ENCODE measurements at places on chromosomes 16 and 17.

DNA sequence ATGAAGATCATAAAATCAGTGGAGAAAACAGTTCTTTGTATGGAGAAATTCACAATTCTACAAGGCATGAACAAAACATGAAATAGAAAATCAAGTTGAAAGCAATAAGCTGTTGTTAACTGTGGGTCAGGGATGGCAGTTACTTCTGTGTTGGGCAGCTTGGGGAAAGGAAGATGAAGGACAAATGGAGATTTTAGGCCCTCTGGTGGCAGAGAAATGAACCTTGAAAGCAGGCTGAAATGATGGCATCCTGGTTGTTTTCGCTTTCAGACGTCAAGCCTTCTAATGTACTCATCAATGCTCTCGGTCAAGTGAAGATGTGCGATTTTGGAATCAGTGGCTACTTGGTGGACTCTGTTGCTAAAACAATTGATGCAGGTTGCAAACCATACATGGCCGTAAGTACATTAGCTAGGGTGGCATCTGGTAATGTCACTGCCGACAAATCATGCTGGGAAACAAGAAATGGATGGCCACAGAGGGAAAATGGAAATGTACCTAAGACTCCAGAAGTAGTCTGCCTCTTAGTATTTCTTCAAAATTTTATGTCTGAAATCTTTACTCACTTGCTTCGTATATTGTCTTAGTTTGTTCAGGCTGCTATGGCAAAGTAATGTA is 108.9 kb downstream of the MAP2K6 start:
- peak; percentile 25 for DNase-seq

DNA sequence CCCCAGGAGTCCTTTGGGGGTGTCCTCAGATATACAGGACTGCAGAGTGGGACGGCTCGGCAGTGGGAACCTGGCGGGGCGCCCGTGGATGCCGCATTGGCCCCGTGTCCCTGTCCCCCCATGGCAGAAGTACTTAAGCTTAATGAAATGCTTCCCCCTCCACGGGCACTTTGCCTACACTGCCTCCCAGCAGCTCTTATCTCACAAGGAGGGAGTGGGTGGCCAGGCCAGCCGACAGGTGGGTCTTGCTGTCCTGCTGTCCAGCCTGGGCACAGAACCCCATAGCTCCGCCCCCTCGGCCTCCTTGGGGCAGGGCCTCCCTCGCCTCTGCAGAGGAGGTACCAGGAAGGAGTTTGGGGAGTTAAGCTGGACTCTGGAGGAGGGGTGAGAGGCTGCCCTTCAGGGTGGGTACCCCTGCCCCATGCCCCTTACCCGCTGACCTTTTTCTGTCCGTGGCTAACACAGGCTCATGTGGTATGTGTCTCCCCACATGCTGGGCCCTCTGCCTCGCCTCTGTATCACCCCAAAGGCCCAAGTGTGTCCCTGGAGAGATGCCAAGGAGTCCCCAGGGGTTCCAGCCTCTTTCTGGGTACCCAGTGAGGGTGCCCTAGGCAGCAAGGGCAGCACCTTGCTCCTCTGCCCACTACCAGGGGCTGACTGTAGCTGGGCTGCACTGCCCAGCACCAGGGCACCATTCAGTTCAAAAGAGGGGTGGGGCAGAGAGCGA is 8.7 kb downstream of the THRA start:
- no peak for DNase-seq

- DNase-seq, result no peak
These were observed 28.9 kb downstream of the COX10 start for GRCh38 chr17:14098246-14098645.

DNA sequence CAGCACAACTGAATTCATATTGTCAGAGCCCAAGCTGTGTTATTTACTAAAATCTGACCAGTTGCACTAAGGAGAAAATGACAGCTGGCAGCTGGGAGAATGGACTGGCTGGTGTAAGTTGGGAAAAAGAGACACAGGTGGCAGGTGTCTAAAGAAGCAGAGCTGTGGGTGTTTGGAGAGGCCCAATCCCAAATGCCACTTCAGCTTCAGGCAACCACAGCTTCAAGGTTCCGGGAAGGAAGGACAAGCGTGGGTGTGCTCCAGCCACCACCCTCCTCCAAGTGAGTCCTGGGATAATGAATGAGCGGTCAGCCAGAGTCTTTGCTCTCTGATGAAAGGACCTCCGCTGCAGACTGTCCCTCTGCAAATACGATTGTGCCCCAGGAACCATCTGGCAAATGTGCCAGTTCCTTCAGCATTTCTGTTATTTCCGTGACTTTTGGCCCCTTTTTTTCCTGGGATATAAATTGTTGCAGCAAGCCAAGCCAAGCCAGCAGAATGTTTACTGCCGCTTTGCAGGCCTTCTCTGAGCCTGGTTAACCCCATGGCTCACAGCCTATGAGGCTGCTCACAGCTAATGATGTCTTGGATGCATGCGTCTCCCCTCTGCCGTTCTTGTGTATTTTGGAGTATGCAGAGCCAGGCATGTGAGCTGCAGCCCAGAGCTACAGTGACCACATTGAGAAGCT is 9.5 kb upstream of the RHBDL3 start:
- DNase-seq, result no peak

- DNase-seq, result no peak
These were observed 3.2 kb downstream of the HS3ST3A1 start for GRCh38 chr17:13598353-13599167.

DNA sequence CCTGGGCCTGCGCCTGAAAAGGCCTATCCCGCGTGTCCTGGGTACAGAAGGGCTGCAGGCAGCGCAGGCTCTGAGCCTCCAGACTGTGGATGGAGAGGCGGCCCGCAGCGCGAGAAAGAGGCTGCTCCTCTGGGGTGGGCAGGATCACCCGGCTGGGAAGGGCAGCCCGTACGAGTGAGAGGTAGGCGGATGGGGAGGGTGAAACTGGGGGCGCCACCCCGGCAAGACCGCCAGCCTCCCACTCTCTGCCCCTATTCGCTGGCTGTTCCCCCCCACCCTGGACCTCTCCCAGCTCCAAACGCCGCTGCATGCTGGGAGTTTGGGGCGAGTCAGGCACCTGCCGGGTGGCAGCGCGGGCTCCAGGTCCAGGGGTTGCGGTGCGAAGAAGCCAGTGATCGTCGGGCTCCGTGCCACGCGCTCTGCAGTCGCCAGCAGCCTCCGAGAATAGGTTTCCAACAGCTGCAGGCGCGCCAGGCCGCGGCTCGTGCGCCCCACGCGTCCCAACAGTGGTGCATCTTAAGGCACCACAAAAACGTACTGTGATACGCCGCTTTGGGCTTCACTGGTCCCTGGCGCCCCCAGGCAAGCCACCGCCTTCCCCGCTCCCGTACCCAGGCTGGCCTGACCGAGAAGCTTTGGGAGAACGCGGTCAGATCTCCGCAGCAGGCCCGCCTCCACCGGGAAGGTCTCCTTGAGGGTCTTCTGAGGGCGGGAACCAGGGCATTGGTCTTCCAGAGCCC is 1.1 kb downstream of the NOXO1 start:
- no peak for DNase-seq

GRCh38 chr16:31149894-31150890 is at the start of gene PRSS36:
Gene PRSS36, minus strand, starts transcription at chr16:31150066. Its CDS starts 31 bp downstream, at chr16:31150035.
- DNase-seq, result no peak

DNA sequence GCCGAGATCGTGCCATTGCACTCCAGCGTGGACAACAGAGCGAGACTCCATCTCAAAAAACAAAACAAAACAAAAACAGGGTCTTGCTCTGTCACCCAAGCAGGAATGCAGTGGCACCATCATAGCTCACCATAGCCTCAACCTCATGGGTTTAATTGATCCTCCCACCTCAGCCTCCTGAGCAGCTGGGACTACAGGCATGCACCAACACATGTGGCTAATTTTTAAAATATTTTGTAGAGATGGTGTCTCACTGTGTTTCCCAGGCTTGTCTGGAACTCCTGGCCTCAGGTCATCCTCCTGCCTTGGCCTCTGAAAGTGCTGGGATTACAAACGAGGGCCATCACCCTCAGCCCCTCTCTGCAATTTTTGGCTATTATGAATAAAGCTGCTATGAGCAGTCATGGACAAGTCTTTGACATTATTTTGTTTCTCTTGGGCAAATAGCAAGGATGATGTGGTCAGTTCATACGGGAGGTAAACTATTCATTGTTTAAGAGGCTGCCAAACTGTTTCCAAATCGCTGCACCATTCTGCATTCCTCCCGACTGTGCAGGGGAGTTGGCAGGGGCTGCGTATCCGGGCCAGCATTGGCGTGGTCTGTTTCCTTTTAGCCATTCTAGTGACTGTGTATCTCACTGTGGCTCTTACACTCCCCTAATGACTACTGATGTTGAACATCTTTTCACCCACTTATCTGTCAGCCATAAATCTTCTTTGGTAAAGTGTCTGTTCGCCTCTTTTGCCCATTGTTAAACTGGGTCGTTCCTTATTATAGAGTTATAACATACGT is 21.1 kb downstream of the EIF4A3 start:
- no peak for DNase-seq

DNA sequence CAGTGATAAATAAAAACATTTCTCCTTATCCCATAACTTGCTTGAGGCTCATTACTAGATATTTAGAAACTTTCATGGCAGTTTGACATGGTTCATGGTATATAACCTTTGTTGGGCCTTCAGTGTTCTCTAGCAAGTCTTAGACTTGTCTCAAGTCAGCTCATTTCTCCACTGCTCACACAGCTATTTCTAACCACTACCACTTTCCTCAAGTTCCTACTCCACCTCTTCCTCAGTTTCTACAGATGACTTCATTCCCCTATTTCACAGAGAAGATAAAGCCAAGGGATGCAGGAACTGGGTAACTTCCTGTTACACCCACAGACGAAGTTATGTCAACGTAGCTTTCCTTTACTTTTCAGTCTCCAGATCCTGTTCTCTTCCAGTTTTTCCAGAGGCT is 23.2 kb downstream of the NLK start:
- no peak for DNase-seq

- DNase-seq, result no peak
These were observed 51.3 kb upstream of the ADORA2B start for GRCh38 chr17:15893658-15894024.

DNA sequence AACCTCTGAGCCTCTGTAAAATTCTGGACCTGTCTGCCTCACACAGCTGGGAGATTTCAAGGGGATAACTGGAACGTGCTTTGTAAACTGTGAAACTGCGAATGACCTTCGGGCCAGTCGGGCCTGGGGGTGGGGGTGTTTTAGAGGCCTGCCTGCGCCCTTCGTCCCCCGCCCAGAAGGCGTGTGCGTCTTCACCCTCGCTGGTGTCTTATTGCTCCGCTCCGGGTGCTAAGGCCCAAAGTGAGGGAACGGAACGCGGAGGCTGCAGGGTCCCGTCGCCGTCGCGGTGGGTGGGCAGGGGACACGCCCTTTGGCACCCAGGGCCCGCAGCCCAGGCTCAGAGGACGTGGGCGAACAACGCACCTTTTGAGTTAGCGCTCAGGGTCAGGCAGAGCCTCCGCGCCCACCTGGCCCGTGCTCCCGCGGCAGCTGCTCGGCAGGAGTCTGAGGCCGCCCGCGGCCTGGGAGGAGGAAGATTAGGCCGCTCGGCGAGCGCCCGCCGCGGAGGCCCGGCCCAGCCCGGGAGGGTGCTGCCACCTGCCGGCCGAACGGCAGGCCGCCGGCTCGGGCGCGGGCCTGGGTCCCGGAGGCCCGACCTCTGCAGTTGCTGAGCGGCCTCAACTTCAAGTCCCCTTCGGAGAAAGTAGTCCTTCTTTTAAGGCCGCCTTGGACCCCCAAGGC is 29.7 kb downstream of the DCAKD start:
- peak; percentile 15 for DNase-seq

DNA sequence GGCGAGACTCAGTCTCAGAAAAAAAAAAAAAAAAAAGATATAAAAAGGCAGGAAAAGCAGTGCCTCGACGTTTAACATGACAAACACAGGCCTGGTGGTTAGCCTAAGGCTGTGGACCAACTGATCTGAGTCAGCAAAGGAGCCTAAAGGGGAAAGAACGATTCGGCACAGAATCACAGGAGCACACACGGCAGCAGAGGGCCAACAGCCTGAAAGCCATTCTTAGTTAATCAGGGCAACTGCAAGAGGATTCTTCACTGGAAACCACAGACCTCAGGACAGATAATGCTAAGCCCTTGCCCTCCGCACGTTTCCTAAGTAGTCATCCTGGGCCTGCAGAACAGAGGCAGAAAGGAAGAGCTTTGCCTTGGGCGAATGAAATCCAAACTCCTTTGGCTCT is 14.7 kb downstream of the TMEM11 start:
- DNase-seq, result no peak

DNA sequence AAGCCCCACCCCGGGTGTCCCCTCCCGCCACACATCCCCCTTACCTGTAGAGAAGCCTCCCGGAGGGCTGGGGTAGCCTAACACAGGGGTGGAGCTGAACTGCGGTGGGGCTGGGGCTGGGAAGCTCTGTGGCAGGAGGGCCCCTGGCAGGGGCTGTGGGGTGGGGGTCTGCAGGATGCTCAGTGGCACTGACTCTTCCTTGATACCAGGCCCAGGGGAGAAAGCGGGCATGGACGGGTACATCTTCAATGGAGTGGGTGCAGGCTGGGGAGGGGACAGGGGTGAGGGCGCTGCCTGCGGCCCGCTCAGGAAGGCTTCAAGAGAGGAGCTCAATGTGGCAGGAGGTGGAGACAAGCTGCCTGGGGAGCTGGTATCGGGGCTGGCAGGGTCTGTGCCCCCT is 16.7 kb downstream of the SREBF1 start:
- DNase-seq, result no peak

GRCh38 chr16:25013751-25014499 is 1.2 kb downstream of the ARHGAP17 start:
- DNase-seq, result no peak

DNA sequence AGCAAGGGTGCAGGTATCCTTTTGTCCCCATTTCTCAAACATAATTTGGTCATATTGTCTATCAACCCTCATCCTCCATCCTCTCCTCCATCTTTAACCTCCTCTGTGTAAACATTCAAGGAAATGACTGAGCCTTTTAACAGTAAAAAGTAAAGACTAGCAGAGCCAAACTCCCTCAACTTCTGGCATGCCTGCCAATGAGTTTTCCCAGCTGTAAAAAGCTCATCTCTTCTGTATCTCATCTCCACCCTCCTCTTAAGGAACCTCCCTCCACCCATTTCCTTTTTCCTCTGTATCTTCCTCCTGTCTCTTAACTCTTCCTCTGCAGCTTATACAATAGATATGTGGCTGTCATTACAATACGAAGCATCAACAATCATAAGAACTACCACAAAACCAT is 76.9 kb upstream of the PSMD7 start:
- DNase-seq, result no peak

DNA sequence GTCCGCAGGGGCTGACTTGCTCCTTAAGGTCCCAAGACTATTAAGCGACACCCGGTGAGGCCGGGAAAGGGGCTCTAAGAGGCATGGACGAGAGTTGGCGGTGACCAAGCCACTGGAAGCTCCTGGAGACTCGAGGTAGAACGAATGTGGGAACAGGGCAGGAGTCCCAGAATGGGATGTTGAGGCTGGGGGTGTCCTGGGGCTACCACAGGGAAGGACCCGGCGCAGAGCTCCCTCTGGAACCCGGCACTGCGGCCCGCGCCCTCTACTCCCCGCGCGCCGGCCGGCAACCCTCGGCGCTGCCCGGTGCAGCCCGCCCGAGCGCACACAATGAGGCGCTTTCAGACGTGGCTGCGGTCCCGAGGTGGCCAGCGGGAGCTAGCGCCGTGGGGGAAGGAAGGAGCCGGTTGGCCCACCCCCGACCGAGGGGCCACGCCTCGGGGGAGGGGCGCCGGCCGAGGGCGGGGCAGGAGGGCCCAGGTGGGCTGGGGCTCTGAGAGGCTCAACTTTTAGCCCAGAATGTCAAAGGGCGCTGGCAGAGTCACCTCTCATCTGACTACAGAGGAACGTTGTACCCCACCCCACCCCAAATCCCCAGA is at the start of gene CHST6:
Gene CHST6, minus strand, starts transcription at position 366 of the 599 bp plus-strand sequence. CDS start 15,613 bp downstream, outside the sequence.
- DNase-seq, result no peak

- no peak for DNase-seq
These were observed 1.4 kb downstream of the NSMCE1 start for GRCh38 chr16:27267037-27267677.

GRCh38 chr17:45666046-45666600 is 118.0 kb upstream of the CRHR1 start:
- no peak for DNase-seq
